Astrocyte (in vitro differentiated cells and primary cell): ENCODE measurements at places on chromosomes 11 and 22. TPM values are rescaled to one million over a fixed set of nuclear protein-coding genes. Genes with fewer than 3 reads are reported as not detected.

The MS4A4A gene
- total RNA-seq = 0.32 TPM in 1 of 2 replicates, not detected in the other

The RASL10A gene
- total RNA-seq = 0.19 and 1.5 TPM in 2 replicates

The TRIM29 gene
- total RNA-seq = 0.55 and 1.1 TPM in 2 replicates

The E2F8 gene
- 0.17 and 0.27 TPM in 2 replicates for total RNA-seq

The POLD3 gene
- total RNA-seq = 6.5 and 7.5 TPM in 2 replicates

The MIAT gene
- total RNA-seq = 22.8 and 32.1 TPM in 2 replicates

The LRRN4CL gene
- 0.17 and 0.43 TPM in 2 replicates for total RNA-seq

The PYGM gene
- total RNA-seq = 0.68 and 1.0 TPM in 2 replicates

The PRRG4 gene
- 0.14 and 0.45 TPM in 2 replicates for total RNA-seq

The DNAJB7 gene
- total RNA-seq = not detected in 2 replicates

The OR52N1 gene
- not detected in 2 replicates for total RNA-seq

The GRAMD4 gene
- 14.3 and 17.8 TPM in 2 replicates for total RNA-seq

The ROBO3 gene
- 12.9 and 14.5 TPM in 2 replicates for total RNA-seq

The DEFB131B gene
- not detected in 2 replicates for total RNA-seq

The DCHS1 gene
- total RNA-seq = 7.7 and 8.4 TPM in 2 replicates

The LUZP2 gene
- 1.8 and 2.3 TPM in 2 replicates for total RNA-seq

The ST13 gene
- 236 and 248 TPM in 2 replicates for total RNA-seq

The PARVA gene
- total RNA-seq = 106 TPM in 2 replicates

The TIRAP gene
- total RNA-seq = 6.6 and 6.8 TPM in 2 replicates

The APOBEC3B gene
- total RNA-seq = 3.0 and 4.0 TPM in 2 replicates

The CHKB gene
- total RNA-seq = 36.1 and 40.7 TPM in 2 replicates

The CCDC179 gene
- not detected in 2 replicates for total RNA-seq

The HTR3A gene
- total RNA-seq = not detected in 2 replicates

The PGM2L1 gene
- 41.0 and 43.6 TPM in 2 replicates for total RNA-seq

The PHF21B gene
- total RNA-seq = 6.0 and 6.3 TPM in 2 replicates

The OMP gene
- 0.67 and 1.3 TPM in 2 replicates for total RNA-seq

The RTN4RL2 gene
- total RNA-seq = 0.50 and 0.65 TPM in 2 replicates

The OR8D4 gene
- not detected in 2 replicates for total RNA-seq

The RELT gene
- total RNA-seq = 3.6 and 5.2 TPM in 2 replicates

The ZC3H12C gene
- total RNA-seq = 10.4 and 12.0 TPM in 2 replicates

The MFRP gene
- total RNA-seq = not detected in 2 replicates

The ADSL gene
- total RNA-seq = 70.1 and 83.4 TPM in 2 replicates

The OR10D3 gene
- total RNA-seq = not detected in 2 replicates

The NPTXR gene
- 5.1 and 5.4 TPM in 2 replicates for total RNA-seq

The BTBD18 gene
- not detected in 2 replicates for total RNA-seq

The PAMR1 gene
- 12.6 and 18.0 TPM in 2 replicates for total RNA-seq

The MYO7A gene
- total RNA-seq = 0.16 TPM in 1 of 2 replicates, not detected in the other

The OVCH2 gene
- 2.2 and 4.5 TPM in 2 replicates for total RNA-seq

The GGT5 gene
- 0.64 and 0.89 TPM in 2 replicates for total RNA-seq

The LRRC32 gene
- 24.4 and 43.7 TPM in 2 replicates for total RNA-seq

The KDELR3 gene
- 72.6 and 96.0 TPM in 2 replicates for total RNA-seq

The OR51B4 gene
- total RNA-seq = not detected in 2 replicates

The KRTAP5-7 gene
- not detected in 2 replicates for total RNA-seq

The APLNR gene
- total RNA-seq = 0.07 TPM in 1 of 2 replicates, not detected in the other

The DDX25 gene
- 0.70 and 1.1 TPM in 2 replicates for total RNA-seq

The TTLL12 gene
- 21.4 and 21.6 TPM in 2 replicates for total RNA-seq

The ARHGAP32 gene
- 20.6 and 21.6 TPM in 2 replicates for total RNA-seq

The BLID gene
- total RNA-seq = 1.1 and 1.2 TPM in 2 replicates
